Activated T-helper 1 cell treated with anti-CD3 and anti-CD28 coated beads, Interleukin-2, amount 50 U/mL, for 16 hours (primary cell): ENCODE measurements at places on chromosomes 7 and 10.

DNA sequence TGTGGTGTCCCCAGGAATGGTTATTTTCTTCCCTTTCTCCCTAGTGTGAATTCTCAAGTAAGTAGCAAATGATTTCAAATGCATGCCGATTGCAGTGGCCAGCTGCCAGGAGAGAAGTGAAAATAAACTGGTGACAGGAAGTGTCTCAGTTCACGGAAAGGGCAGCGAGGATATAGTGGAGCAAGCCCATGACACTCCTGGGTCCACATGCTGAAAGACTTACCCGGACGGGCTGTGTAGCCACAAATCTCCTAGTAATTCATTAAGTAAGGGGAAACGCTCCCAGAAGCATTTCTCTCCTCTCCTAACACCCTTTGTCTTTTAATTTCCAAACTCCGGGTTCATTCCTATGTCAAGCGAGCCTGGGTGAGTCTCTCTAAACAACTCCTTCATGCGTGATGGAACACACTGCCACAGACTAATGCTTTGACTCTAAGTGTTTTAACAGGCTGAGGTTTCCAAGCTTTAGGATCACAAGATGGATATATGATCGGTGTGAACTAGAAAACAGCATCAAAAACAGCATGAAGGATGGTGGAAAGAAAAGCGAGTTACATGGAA is 125.6 kb downstream of the CYP26A1 start:
- DNase-seq = no peak

DNA sequence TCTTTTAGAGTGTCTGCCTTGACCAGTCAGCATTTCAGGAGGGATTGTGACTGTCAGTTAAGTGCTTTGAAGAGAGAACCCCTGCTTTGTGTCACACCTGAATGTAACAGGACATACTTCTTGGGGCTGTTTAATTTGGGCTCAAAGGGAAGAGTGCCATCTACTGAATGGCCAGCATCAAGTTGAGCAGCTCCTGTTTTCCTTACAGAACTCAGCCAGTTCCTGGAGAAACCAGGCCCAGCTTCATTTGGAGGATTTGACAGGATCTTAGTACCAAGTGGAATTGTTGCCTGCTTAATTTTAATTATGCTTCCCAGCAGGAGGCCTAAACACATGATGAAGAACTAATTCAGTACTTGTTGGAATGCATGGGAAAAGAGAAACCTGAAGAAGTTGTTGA is 8.3 kb downstream of the ADD3 start:
- no peak for DNase-seq

GRCh38 chr10:94293354-94293753 is 69.4 kb downstream of the NOC3L start:
- DNase-seq = no peak

- DNase-seq = no peak
Observed at GRCh38 chr10:63713191-63714144, 192.3 kb downstream of the REEP3 start.

DNA sequence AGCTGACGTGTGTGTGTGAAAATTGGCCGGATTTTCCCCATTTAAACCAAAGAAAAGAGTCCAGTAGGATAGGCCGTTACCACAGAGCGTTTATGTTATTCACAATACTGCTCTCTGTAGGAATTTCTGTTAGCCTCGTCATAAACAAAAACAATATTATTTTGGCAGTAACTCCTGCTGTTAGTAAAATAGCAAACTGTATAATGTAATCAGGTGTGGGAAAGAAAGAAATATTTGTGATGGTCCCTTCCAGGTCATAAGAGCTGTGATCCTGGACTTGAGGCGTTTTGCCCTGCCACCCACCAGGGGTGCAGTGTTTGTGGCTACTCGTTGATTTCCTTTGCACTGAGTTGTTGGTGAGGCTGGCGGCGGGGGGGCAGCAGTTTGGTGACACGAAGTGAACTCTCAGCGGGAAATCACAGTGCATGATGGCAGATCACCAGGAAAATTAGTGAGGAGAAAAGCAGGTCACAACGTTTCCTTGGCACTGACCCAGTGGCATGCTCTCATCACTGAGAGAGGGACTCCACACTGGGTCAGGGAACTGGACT is 2.8 kb downstream of the EEPD1 start:
- no peak for DNase-seq

DNA sequence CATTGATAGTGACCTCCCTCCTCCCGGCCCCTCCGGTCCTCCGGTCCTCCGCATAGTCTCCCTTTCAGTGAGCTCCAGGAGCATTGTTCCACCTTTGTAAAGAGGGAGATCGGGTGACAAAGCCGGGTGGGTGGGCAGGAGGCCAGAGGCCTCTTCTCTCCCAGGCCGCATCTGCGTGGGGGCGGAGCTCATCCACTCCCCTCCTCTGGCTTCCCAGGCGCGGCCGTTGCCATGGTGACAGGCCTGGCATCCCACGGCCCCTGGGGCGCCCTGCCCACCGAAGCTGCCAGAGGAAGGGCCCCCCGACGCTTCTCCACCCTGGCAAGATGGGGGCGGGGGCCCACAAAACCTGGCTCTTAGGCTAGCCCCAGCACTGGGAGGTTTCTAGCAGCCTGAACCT is 4.4 kb upstream of the FZD9 start:
- DNase-seq = no peak

DNA sequence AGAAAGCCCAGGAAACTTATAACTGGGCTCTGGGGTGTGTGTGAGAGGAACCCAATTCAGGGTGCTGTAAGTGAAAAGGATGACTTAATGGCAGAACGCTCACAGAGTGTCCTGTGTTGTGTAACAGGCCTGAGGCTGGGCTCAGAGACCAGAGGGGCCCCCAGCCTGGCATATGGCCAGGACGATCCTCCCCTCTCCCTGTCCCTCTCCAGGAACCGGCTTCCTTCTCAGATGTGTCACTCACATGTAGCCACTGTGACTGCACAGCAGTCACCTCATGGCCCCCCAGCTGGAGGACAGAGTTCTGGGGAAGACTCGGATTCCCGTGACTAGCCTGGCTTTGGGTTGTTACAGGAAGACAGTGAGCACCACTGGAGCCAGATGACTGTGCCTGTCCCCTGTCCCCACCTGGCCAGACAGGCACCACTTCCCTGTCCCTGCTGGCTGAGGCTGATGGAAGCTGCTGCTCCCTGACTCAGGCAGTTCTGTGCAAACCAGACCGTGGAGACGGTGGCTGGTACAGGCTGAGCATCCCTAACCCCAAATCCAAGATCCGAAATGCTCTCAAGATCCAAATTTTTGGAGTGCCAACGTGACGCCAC is 220.5 kb downstream of the MLLT10 start:
- no peak for DNase-seq

DNA sequence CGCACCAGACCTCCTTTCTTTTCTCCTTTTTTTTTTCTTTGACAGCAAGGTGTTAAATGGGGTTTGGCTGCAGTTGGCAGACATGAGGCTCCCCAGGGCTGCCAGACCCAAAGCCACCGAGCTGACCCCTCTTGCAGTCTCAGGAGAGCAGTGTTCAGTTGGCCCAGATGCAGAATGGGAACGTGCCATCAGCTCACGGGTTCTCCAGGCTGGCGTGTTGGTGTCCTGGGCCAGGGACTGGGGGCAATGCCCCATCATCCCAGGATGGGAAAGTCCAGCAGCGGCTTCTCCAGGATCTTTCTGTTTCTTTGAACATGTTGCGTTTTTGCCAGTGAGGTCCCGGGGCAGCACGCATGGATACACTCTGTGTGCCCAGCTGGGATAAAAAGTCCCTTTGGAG is 114.6 kb upstream of the KCTD7 start:
- DNase-seq = no peak

DNA sequence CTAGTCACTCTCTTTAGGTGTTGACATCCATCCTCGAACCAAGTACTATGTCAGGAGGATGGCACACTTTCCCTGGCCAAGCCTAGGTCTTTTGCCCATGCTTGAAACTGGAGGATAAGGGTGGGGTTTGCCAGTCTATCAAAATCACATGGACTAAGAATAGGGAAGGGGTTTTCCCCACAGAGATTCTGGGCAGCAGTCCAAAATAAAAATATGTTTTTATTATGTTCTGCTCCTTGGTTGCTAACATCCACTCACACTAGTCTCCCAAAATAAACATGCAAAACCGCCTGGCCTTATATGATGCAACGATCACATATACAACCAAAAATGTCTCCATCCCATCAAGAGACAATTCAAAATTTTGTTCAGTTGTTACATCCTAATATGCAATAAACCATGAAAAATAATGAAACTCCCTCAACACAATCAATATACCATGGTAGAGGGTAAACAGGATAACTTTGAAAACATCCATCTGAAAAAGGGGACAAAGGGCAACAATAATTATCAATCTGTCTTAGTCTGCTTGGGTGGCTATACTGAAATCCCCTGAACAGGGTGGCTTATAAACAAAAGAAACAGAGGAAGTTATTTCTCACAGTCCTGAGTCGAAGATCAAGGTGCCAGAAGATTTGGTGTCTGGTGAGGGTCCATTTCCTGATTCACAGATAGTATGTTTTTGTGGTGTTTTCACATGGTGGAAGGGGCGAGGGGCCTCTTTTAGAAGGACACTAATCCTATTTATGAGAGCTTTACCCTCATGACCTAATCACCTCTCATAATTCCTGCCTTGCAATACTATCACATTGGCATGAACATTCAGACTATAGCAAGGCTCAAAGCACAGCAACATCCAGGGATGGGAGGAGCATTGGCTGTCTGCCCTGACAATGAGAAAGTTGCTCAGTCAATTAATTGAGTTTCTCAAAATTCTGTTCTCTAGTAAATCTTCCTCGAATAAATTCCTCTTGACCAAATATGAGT is 159.3 kb downstream of the ETV1 start:
- DNase-seq = no peak

DNA sequence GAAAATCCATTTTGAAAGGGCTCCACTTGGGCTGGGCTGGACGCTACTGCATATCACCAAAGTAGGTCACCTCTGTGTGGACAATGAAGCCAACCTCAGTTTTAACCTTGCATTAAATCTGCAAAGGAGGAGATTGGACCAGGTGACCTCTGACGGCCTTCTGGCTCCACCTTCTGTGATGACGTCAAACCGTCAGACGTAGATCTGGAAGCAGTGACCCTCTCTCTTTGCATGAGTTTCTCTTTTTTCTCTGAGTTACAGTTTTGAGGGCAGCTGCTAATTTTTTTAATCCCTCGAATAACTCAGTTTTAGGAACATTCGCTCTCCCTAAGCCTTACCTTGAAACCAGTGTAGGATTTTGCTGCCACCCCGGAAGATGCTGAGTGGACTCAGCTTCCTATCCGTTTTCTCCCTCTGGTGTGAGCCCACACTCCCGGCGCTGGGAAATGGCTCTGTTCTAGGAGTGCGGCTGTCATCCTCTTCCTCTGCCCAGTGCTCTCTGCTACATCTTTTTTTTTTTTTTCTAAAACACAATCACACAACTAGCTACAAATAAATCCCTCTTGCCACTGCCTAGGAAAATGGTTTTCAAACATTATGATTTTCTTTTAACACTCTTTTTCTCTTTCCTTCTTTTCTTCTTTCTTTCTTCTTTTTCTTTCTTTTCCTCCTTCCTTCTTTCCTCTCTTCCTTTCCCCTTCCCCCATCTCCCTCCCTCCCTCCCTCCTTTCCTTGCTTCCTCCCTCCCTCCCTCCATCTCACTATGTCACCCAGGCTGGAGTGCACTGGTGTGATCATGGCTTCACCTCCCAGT is 27.7 kb upstream of the NMT2 start:
- DNase-seq = no peak

DNA sequence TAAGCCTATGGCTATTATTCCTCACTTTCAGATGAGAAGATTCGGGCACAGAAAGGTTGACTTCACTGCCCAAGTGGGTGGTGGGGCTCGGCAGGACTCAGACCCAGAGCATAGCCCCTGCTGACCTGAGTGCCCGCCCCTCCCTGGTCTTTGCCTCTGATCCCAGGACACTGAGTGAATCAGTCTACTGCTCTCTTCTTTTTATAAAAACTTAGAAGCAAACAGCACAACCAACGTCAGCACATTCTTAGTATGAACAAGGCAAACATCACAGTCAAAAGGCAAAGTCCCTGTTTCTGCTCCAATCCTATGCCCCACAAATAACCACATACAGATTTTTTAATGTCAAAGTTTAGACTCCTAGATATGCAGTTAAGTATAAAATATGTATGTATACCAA is 237.8 kb downstream of the ZMYND11 start:
- DNase-seq = no peak

- no peak for DNase-seq
Observed at GRCh38 chr7:42739638-42740037, 172.2 kb downstream of the C7orf25 start.
